ENCODE measurements at places on chromosomes 5 and 9.

DNA sequence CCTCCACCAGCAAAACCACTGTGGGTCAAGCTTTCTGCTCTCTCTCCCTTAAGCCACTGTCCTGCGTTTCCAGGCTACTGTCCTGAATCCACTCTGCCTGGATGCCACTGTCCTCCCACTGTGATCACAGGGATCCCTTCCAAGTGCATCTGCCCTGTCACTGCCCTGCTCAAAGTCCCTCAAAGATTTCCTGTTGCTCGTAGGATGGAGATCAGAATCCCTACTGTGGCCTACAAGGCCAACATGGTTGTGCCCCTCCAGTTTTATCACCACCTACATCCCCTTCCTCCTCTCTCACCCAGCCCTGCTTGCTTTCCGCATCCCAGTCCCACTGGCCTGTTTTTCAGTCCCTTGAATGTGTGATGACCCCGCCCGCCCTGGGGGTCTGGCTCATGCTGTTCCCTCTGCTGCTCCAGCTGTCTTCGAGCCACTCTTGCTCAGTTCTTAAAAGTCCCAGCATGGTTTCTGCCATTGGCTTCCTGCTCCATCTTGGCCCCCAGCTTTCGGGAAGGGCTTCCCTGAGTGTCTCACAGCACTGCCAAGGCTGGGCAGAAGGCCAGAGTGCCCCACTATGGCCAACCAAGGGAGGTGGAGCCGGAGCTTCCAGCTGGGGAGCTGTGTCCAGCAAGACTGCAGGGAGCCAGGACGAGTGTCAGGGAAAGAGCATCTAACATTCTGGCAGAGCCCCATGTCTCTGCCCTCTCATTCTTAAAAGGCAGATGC, 12.9 kb upstream of the FRRS1L start:
- no peak for DNase-seq

GRCh38 chr5:9775339-9775738, 145.2 kb upstream of the TAS2R1 start:
- no peak for DNase-seq

GRCh38 chr5:92662741-92663140, 918.3 kb downstream of the NR2F1-AS1 start:
- no peak for DNase-seq

DNA sequence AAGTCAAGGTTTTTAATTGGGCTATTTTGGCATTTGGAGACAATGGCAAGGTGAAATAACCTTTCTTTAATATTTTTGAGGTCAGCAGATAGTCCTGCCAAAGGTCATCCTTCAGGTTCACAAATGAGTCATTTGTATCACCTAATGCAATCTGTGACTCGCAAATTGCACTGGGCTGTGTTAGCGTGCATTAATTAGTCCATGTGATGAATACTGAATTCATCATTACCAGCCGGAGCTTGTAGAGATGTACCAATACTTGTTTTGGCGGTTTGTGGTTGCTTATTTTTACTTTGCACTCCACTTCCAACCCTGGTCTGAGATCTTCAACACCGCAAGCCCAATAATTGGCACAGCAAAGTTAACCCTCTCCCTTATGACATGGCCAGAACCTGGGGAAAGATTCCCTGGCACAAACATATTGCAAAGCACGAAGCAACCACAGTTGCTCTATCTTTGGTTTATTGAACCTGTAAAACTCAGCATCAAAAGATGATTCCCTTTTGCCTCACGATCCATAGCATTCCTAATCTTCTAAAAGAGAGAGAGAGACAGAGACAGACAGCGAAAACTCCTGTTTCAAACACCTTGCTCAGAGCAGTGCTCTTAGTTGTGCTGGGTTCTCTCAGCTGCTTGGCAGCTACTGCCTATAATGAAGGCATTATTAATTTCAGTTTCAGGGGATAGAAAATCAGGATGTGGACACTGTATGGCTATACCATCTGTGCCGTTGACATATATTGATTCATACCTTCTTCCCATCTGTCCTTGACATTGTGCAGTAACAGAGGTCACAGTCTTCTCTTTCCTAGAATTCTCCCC, 178.1 kb downstream of the EBF1 start:
- DNase-seq: no peak

DNA sequence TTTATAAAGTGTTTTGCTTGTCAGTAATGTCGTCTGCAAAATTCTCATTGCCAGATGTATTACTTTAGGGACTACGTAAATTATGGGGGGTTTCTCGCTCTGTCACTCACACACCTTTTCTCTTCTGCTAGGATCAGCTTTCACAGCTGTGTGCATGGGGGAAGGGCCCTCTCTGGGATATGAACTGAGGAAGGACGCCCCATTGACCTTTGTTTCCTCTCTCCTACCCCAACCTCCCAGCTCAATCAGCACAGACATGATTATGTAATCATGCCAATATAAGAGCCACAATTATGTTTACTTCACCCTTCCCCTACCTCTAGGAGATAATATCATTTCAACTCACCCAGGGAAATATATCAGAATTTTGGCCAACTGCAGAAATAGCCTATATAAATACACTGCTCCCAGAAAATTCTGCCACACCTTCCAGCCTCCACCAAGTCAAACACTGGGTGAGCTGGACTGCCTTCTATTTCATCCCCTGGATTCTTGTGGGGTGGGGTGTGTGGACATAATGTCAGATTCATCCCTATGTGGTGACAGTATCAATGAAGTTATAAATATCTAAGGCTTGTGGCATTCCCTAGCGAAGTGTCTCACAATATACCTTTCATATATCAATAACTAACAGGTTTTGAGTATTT, 12.6 kb upstream of the SEMA5A start:
- no peak for DNase-seq

- DNase-seq: no peak
Measured at GRCh38 chr9:23493219-23493618, 332.8 kb downstream of the ELAVL2 start.

DNA sequence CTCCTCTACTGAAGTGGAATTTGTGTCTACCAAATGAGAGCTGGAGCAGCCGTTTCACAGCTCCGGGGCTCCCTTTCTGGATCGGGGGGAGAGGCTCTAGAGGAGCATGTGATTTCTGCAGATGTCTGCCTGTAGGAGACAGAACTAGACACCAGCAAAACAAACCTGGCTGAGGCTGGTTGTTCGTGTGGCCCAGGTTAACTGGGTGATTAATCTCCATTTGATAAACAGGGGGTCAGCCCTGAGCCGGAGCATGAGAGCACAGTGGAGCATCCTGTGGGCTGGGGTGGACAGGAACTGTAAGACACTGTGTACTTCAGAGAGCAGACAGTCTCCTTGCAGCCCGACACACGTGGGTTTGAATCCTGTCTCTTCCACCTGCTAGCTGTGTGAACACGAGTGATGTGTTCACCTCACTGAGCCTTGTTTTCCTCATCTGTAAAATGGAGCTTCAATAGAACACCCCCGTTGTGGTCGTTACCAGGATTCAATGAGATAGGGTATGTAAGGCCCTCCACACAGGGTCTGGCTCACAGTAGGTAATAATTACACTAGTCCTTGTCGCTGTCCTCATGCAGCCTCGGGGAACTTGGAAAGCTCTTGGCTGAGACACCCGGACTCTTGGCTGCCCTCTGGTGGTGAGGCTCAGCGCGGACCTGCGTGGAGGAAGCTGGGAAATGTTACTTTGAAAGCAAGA, 12.9 kb downstream of the CXCL14 start:
- peak; percentile 77 for DNase-seq

GRCh38 chr9:35847792-35848572, 19.0 kb downstream of the TMEM8B start:
- no peak for DNase-seq

- peak; percentile 64 for DNase-seq
Measured at GRCh38 chr5:140239939-140240700, 62.8 kb downstream of the PFDN1 start.

GRCh38 chr5:7980881-7981280, 111.9 kb downstream of the MTRR start:
- DNase-seq: no peak

- DNase-seq: no peak
Measured at GRCh38 chr5:151491062-151491461, 43.7 kb downstream of the SLC36A1 start.

DNA sequence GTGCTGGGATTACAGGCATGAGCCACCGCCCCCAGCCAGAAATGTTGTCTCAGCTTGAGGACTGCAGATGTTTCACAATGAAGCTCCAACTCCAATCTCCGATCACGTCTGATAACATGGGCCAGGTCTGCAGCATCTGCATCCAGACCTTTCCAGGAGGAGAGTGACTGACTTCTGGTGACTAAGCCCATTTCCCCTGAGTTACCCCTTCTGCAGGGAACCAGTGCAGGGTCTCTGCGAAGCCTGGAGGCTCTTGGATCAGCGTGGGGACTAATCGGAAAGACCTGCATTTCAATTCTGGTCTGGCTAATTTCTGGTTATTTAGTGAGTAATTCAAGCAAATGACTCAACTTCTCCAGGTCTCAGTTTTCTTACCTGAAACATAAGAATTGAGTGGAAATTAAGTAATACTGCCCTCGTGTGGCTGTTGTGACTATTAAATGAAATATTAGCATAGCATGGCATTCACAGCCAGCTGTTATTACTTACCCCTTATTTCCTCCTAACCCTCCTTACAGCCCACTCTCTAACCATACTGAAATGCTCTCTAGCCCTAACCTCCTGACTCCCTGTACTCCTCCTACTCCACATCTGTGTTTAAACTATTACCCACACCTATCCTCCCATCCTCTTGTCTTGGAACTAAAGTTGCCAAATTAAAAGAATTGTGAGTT, 2.2 kb upstream of the GNPDA1 start:
- DNase-seq: peak; percentile 65
